ENCODE measurements at places on chromosomes 3 and 15.

DNA sequence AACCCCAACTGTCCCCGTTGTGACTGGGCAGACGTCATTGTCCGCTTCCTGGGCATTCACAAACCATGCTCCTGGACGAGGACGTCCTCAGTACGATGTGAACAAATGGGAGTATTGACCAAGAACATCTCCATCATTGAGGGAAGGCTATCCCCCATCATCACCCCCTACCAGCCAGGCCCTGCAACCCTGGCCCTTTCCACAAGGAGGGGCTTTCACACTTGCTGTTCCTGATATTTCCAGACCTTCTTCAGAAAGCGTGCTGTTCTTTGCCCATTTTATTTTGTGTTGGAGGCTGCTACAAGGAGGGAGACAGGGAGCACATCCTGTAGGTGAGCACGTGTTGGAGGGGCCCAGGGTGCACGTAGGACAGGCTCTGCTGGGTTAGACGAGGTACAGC is 277.0 kb upstream of the LRRC3B start:
- no peak for DNase-seq

GRCh38 chr3:110567029-110567428 is 504.6 kb upstream of the NECTIN3 start:
- DNase-seq, result no peak

GRCh38 chr3:1087066-1087560 is 5.7 kb upstream of the CNTN6 start:
- DNase-seq, result no peak

DNA sequence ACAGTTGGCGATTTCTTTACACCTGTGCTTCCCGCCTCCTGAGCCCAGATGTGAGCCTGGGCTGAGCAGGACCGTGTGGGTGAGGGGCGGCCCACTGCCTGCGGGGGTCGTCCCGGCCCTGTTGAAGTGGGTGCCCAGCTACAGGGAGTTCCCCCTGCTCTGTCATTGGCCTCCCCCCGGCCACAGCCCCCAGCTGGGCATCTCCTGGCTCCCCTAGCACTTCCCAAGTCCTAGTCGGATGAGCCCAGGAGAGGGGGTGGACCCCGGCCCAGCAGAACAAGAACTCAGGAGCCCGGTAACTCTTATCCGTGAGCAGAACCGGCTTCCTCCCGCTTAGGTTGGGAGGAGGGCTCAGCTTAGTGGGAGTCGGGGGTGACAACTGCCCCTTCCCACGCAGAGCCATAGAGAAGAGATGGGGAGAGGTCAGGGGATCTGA is 757 bp downstream of the PAQR5 start:
- DNase-seq, result no peak

DNA sequence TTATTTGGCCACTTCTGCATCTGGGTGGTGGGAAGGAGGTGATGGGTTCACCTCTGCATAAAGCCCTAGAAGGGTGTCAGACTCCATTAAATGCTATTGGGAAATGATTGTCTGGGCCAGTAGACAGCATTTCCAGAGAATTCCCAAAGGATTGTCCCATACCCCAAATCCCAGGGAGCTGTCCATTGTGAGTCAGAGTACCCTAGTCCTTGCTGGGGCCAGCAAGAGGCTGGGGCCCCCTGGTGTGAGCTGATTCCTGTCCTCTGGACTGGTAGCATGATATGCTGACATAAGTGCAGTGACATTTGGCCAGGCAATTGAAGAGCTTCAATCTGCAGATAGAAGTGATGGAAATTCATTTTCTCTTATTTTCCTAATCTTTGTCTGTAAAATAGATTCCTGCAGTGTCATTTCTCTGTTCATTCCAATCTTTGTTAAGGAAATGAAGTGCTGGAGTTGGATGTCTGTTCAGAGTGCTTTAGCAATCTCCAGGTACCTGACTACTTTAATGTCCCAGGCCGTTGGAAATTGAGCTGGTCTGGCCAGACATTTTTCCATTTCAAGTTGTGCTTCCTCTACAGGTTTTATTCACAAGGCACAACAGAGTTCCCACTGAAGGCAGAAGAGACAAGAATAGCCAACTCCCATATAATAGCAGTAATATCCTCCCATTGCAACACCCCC is 91.2 kb downstream of the RPLP1 start:
- no peak for DNase-seq

Data from HL-60 (cell line).